Activated CD4-positive, alpha-beta T cell treated with anti-CD3 and anti-CD28 coated beads for 1 hour (primary cell): ENCODE measurements at places on chromosomes 16 and 17.

- DNase-seq: no peak
These were observed 389.9 kb downstream of the UTP18 start for GRCh38 chr17:51650202-51650601.

- DNase-seq: no peak
These were observed 74.6 kb downstream of the KSR1 start for GRCh38 chr17:27530764-27531391.

- no peak for DNase-seq
These were observed 67.0 kb downstream of the N4BP1 start for GRCh38 chr16:48542966-48543365.

GRCh38 chr16:72835086-72835485, 212.8 kb downstream of the ZFHX3 start:
- DNase-seq: no peak

- no peak for DNase-seq
These were observed 7.5 kb downstream of the TMEM235 start for GRCh38 chr17:78238823-78239488.

GRCh38 chr16:77617996-77618395, 104.3 kb upstream of the NUDT7 start:
- DNase-seq: no peak

GRCh38 chr16:8686031-8686621, 11.7 kb downstream of the ABAT start:
- DNase-seq: no peak

DNA sequence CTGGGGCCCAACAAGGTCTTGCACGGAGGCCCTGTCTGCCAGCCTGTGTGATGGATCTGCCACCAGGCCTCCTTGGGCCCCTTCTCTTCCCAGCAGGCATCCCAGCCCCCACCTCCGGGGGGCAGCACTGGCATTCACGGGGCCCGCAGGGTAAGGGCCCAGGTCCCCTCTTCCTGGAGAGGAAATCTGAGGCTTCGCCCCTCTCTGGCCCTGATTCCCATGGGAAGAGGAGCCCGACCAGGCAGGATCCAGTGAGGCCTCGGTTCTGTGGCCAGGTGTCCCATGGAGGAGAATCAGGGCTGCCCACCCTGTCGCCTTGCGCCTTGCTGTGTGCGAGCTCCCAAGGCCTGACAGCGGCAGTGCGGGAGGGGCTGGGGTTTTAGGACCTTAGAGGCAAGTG, 48.4 kb downstream of the PDPK1 start:
- no peak for DNase-seq

GRCh38 chr16:4954714-4955113, 3.4 kb upstream of the SEC14L5 start:
- DNase-seq: no peak

- DNase-seq: no peak
These were observed 580.1 kb downstream of the WWOX start for GRCh38 chr16:78679546-78679945.

GRCh38 chr17:35825206-35825605, 15.9 kb downstream of the TAF15 start:
- no peak for DNase-seq

- no peak for DNase-seq
These were observed 24.8 kb upstream of the ENGASE start for GRCh38 chr17:79049821-79050220.

- DNase-seq: no peak
These were observed 78.7 kb upstream of the GPRC5B start for GRCh38 chr16:19963301-19963700.

GRCh38 chr17:75943491-75943890, 2.6 kb upstream of the FBF1 start:
- DNase-seq: no peak

GRCh38 chr16:75621170-75621477, 2.0 kb downstream of the ADAT1 start:
- no peak for DNase-seq

DNA sequence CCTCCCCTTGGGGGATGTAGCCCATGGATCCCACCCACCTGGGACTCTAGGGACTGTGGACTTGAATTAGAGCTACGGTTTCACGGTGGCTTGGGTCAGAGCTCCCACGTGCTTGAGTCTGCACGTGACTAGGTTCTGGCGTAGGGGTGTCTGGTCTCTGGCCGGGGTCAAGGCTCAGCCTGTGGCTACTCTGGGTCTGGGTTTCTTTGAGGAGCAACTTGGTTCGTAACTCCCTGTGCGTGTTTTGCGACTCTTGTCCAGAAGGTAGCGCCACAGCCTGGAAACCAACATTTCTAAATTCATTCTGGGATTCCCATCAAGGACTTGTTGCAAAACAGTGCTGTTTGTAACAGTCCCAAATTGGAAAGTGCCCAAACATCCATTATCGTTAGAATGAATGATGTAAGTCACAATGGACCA, 470 bp upstream of the GGT6 start:
- DNase-seq: no peak

- DNase-seq: no peak
These were observed 4.3 kb downstream of the SDK2 start for GRCh38 chr17:73639932-73640331.

- no peak for DNase-seq
These were observed 7.3 kb upstream of the CAPNS2 start for GRCh38 chr16:55559233-55559632.

DNA sequence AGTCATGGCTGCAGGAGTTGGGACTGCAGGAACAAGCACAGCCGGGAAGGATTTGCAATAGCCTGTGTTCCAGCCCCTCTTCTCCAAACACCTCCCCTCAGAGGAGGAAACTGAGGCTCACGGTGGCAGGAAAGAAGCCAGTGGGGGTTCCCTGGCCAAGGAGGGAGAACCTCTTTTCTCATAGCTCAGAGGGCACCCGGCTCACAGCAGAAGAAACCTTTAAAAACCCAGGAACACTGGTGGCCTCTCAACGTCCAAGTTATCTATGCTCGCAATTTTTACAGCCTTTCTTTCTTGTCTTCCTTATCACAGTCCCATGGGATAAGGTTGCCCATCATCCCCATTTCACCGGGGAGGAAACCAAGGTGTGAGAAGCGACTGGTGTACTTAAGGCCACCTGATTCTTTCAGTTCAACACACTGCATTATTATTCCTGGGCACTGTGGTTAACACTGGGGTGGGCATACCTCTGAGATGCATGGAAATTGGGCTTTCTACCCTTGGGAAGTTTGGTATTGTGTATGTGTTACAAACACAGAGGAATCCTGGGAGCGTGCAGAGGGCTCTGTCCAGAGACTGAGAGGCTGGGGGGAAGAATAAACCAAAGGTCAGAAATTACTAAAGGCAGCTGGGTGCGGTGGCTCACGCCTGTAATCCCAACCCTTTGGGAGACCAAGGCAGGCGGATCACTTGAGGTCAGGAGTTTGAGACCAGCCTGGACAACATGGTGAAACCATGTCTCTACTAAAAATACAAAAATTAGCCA, 791 bp upstream of the ZNF629 start:
- DNase-seq: no peak

- no peak for DNase-seq
These were observed 16.7 kb downstream of the ERCC4 start for GRCh38 chr16:13936596-13937081.

DNA sequence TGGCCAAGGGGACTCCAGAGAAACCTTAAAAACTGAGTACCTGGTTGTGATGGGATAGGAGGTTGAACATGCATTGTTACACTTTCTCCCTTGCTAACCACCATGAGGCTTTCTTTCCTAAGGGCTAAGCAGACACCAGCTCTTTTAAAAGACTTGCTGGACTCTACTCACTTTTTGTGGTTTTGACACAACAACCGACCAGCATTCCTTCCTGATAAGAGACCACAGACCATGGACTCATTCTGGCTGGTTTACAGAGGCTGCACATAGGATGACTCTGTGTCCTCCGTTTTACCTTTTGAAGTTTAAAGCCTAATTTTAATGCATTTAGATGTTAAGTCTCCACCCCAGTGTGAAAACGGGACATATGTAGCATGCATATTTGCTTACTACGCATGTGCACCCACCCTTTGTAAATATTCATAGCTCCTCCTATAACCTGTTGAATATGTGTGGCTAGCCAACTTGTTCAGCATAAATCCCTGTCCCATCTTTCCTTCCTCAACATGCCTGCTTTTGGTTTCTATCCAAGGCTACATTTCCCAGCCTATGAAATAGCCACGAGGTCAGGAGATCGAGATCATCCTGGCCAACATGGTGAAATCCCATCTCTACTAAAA, 475.9 kb downstream of the GRIN2A start:
- no peak for DNase-seq

DNA sequence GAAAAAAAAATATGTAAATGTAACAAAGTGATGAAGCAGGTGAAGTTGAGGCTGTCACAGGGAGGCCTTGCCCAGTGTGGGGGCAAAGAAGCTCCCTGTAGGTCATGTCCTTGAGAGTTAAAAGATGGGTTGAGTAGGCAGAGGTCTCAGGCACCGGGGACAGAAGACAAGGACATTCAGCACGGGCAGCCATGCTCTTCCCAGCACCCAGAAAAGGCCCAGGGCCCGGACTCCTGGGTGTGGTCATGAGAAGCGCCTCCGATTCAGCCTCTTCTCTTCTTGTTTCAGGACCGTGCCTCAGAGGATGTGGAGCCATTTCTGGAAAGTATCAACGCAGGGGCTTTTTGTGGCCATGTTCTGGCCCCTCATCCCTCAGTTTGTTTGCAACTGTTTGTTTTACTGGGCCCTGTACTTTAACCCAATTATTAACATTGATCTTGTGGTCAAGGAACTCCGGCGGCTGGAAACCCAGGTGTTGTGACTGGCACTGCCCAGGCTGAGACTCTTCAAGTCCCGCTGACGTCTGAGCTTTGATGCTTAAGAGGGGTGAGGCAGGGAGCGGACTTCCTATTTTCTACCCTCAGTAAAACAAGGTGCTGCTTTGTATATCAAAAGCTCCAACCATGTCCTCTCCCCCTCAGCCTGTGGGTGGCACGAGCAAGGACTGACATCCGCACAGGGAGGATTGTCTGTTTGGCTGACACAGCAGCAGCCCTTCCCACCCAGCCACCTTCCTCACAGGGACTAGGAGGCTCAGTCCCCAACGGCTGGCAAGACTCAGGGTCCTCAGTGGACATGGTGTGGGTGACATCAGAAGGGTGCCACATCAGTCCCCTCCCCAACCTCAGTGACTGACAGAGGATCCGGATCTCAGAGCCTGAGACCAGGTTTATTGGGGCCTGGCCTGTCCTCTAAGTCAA, 26.5 kb downstream of the PLA2G10 start:
- DNase-seq: no peak

DNA sequence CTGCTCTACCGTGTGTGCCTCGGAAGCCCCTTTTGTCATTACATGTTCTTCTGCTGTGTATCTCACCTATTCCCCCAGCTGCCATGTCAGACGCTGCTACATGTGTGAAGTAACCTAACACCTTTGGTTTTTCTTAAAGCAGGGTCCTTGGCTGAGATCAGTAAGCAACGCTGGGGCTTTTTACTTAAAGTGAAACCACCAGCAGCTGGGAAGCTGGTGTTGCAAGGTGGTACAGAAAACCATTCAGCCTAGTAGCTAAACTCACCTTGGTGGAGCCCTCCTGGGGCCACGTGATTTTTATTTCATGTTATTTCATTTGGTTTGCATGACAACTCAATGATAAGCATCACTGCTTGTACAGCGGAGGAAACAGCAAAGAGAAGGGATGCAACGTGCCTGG, 62.6 kb downstream of the PLCG2 start:
- DNase-seq: no peak

GRCh38 chr17:76458580-76459490, 5.9 kb upstream of the UBE2O start:
- no peak for DNase-seq

DNA sequence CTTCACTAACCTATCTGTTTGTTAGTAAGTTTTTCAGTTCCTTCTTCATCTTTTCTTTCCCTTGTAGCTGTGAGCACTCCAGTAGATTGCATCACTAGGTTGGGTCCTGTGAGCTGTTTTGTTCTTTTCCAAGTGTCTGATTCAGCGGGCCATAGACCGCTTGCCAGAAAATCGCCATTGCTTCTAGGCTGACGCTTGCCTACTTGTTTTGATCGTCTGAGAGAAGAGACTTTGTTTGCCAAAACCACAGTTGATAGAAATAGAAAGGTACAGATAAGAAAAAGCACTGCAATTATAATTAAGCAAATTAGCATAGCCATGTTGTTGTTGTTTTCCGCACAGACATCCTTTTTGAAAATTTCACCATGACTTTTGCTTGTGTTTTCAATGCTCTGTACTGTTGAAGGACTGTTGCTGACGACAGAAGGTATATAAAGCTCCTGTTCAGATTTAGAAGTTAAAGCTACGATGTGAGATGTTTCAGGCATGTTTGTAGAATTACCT, 3.1 kb downstream of the EVI2A start:
- DNase-seq: peak; percentile 37

DNA sequence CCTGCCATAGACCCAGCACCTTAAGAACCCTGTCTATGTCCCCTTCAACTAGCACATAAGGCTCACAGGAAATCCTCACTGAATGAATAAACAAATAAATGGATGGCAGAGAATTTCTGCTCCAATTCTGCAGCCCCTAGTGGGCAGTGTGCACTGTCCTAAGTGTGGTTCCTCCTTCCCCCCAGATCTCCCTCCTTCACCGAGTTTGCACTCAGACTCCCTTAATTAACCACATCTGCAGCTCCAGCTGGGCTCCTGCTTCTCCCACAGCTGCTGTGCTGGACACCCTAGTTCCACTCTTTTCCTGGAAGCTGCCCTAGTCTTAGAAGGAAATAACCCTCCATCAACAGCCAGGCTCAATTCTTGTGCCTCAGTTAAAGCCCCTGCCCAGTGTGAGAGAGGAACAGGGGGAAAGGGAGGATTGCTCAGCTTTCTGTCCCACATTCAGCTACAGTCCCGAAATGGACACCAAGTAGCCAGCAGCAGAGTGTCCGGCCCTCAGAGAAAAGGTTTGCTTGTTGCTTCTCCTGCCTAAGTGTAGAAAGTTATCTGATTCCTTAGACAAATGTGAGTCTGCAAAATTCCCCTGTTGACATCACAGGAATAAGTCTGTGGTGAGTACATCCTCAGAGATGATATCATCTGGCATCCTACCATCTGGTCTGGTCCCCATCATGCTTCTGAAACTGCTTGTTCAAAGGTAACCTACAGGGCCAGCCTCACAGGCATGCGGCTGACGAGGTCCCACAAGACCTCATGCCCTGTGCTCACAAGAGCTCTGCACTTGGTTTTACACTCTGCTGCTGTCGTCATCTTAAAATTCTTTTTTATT, 12.3 kb downstream of the LRRC3C start:
- no peak for DNase-seq

- no peak for DNase-seq
These were observed 2.4 kb downstream of the CCL2 start for GRCh38 chr17:34257299-34257985.

DNA sequence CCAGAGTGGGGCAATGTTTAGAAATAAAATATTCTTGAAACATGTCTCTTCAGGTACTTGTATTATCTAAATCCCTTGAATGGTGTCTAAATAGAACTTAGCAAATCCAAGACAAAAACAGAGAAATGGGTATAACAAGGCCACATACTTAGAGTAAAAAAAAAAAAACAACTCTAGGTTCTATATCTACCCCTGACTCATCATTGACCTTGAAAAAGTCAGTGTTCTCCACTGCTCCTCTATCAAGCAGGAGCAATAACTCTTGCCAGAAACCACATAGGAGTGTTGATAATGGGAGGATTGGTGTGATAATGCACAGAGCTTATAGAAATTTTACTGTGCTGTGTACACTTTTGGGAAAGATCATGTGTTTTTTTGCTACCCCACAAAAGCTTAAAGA, 296.6 kb upstream of the PMFBP1 start:
- DNase-seq: no peak
